ENCODE measurements at places on chromosomes 7 and 10.

DNA sequence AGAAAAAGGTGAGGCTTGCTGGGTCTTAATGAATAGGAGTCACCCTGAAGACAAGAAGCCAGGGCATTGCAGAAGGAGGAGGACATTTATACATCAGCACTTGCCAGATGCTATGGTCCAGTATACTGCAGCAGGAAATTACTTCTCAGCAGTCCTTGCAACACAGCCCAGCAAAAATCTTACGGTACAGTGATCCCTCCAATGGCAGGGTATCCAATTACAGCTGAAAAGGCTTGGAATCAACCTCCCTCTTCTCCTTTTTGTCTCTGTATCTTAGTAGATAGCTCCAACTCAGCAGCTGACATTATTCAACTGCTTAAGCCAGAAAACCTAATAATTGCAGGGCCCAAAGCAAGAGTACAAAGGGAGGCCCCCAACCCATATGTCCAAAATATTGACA is 128.3 kb upstream of the COBL start:
- DNase-seq, result no peak

- DNase-seq, result no peak
Measured at GRCh38 chr10:122201401-122201800, 69.7 kb upstream of the BTBD16 start.

GRCh38 chr7:118169146-118169545 is 14.8 kb upstream of the LSM8 start:
- no peak for DNase-seq

DNA sequence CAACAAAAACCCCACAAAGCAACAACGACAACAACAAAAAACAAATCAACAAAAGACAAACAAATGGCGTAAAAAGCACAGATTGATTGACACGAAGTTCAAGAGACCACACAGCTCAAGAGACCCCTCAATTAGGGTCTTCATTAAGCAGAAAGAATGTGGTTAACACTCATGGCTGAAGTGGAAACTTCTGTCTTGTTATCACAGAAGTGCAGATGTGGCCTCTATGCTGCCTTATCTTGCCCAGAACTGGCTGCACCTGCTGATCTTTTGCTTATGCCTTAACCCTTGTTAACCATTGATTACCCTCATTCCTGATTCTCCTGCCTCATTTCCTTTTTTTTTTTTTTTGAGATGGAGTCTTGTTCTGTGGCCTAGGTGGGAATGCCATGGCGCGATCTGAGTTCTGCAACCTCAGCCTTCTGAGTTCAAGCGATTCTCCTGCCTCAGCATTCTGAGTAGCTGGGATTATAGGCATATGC is 3.5 kb upstream of the DAGLB start:
- DNase-seq, result no peak

- DNase-seq, result no peak
Measured at GRCh38 chr7:127882313-127882920, 148.8 kb downstream of the LRRC4 start.

- DNase-seq, result no peak
Measured at GRCh38 chr7:102079140-102080018, 207.3 kb upstream of the SH2B2 start.

- DNase-seq, result no peak
Measured at GRCh38 chr7:107264723-107265122, 95.9 kb downstream of the HBP1 start.

- DNase-seq, result no peak
Measured at GRCh38 chr10:5504146-5505072, 5.0 kb upstream of the CALML5 start.
